ENCODE measurements at places on chromosomes 16 and 17.

DNA sequence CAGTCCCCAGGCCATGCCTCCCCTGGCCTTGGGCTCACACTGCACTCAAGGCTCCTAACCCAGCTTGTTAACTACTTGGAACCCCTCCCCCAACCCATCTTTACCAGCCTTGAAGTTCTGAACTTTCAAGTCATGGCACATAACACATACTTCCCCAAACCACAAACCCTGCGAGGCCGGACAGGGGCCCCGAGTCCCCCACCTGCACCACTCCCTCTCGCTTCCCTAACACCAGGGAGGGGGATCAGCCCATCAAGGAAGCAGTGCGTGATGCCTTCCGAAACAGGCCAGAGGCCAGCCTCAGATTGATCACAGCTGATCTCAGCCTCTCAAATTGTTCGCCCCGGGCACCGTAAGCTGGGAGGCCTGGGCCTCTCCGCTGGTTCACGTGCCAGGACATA is 3.0 kb upstream of the NLRC3 start:
- DNase-seq: no peak

- no peak for DNase-seq
Observed at GRCh38 chr17:32970281-32970680, 21.4 kb upstream of the SPACA3 start.

DNA sequence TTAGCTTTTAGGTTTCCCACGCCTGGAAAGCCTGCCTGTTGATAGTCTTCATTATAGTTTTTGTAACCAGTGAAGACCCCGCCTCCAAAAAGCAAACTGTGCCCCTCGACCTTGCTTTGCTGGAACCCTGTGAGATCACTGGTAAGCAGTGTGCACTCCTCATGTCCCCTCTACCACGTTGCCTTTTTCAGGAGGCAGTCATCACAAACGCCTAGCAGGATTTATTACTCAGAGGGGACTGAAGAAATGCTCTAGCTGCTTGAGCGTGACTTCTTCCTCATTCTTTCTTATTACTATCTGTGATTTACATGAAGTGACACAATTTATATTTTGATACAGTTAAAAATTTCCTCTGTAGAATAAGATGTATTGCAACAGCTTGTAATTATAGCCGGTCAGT is 6.5 kb upstream of the KRTAP3-1 start:
- no peak for DNase-seq

GRCh38 chr17:2240541-2240940 is 63.0 kb downstream of the SMG6 start:
- DNase-seq: no peak

- no peak for DNase-seq
Observed at GRCh38 chr17:3535253-3535995, 22.2 kb downstream of the TRPV3 start.

GRCh38 chr16:27177031-27177774 is 26.1 kb upstream of the KDM8 start:
- DNase-seq: no peak

DNA sequence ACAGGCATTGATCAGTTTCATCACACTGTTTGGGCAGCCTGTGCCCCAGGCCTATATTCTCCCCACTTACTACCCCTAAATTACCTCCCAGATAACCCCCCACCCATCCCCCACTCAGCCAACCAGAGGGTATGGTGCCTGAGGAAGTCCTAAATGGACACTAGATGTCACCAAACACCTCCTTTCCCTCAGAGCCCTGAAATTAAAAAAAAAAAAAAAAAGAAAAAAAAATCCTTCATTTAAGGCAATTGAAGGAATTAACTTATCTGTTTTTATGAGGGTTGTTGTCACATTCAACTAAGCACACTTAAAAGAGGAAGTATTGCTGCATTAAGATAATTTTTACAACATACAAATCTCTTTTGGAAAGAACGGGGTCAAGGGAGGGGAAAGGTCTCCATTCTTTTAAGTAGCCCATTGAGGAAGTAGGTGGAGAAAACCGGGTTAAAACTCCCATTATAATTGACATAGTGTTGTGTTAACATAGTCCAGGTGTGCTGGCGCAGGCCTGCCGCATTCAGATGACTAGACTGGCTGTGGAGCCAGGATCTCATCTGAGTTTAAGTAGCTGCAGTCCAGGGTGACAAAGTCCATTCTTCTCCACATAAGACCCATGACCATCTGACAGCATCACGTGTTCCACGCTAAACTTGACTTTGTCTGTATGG is 46.3 kb downstream of the SNX11 start:
- DNase-seq: no peak

DNA sequence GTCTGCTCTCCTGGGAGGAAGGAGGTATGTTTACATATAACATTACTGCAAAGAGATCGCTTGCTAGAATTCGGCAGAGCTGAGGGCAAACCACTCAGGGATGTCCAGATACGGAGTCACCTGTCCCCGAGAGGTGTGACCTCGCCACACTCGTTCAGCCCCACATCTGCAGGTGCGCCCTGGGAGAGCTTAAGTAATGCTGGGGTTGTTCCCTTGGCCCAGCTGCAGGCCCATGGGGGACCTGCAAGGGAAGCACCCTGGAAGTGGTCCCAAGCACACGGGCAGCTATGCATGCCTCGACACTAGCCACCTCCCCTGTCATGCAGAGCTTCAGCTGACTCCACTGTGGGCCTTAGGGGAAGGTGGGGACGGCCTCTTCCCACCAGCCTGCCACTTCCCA is 22.2 kb downstream of the USP22 start:
- no peak for DNase-seq

- DNase-seq: no peak
Observed at GRCh38 chr17:80337195-80337895, 76.7 kb downstream of the RNF213 start.

- no peak for DNase-seq
Observed at GRCh38 chr16:54846766-54847165, 83.9 kb upstream of the IRX5 start.

- DNase-seq: no peak
Observed at GRCh38 chr16:24345704-24346103, 89.6 kb downstream of the CACNG3 start.

DNA sequence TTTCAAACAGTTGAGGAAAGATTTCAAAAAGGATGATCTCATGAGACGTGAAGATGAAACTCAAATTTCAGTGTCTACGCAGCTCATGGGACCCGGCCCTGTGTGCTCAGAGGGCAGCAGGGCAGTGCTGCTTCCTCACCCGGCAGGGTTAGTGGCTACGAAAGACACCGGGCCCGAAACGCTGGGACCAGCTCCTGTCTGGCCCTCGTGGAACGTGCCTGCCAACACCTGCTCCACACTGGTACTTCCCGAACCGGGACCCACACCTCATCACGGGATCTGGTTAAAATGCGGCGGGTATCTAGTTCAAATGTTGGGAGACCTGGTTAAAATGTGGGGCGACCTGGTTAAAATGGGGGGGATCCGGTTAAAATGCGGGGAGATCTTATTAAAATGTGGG is 18.7 kb downstream of the DNASE1 start:
- no peak for DNase-seq

GRCh38 chr17:73311428-73311780 is 397 bp downstream of the CDC42EP4 start:
- no peak for DNase-seq

GRCh38 chr17:82862191-82862590 is 22.4 kb upstream of the ZNF750 start:
- no peak for DNase-seq

DNA sequence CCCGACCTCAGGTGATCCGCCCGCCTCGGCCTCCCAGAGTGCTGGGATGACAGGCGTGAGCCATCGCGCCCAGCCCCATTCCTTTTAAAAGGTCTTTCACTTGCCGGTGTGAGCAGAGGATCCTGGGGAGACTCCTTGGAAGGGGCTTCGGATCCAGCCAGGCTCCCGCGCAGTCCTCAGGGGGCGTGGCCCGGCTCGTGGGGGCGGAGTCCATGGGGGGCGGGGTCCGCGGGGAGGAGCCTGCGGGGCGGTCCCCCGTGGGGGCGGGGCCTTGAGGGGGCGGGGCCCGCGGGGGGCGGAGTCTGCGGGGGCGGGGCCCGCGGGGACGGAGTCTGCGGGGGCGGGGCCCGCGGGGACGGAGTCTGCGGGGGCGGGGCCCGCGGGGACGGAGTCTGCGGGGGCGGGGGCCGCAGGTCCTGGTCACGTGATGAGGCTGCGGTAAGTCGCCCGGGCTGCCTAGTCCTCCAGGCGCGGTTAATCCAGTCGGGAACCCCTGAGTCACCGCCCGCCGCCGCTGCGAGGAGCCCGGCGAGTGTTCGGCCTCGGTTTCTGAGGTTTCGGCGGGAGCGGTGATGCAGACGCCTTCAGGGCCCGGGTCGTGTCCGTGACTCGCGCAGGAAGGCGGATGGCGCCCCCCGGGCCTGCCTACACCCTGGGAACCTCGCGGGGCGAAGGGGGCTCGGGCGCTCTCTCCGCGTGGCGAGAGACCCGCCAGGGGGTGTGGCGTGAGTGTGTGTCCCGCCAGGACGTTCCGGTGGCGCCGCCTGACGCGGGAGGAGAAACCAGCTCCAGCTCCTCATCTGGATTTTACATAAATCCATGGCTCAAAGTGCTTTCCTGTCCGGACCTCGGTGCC is 23.6 kb upstream of the ABR start:
- DNase-seq: peak; percentile 33

DNA sequence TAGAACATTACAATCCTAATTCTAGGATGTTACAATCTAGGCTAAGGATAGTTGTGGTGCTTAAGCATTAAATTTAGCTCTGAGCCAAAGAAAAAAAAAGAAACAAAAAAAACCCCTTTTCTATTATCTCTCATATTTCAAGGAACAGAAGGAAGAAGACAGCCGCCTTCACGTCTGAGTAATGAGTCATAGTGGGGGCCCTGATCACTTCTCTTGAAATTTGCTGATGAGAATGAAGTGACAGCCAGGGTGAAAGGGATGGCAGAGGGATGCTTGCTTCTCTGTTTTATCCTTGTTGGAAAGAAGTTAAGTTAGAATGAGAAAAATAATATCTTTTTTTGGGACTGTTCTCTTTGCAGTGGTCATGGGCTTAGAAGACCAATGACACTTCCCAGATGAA is 82.6 kb upstream of the MPHOSPH6 start:
- DNase-seq: no peak

GRCh38 chr17:21201298-21201595 is 12.7 kb downstream of the TMEM11 start:
- no peak for DNase-seq

GRCh38 chr16:24075931-24076716 is 180.0 kb upstream of the CACNG3 start:
- no peak for DNase-seq
